ENCODE measurements at places on chromosomes 12 and 14. TPM values are rescaled to one million over a fixed set of nuclear protein-coding genes. Genes with fewer than 3 reads are reported as not detected.

DNA sequence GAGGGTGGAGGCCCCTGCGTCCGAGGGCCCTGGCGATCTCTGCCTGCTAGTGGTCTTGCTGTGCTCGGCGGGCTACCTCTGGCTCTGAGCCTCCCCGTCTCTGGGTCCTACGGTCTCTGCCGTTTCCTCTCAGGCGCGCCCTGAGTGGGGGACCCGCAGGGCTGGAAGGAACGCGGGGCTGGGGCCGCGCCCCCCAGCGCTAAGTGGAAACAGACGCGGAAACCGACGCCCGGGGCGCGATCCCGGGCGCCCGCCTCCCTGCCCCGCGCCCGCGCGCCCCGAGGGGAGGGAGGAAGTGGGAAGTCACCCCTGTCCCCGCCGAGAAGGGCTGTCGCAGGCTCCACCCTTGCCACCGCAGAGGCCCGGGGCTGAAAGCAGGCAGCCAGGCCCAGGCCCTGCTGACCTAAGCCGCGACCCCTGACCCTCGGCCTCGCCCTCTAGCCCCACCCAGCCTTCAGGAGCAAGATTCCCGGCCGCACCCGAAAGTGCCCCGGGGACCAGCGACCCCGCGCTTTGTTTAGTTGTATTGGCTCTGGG is 831 bp downstream of the CRIP1 start:
- DNase-seq = no peak
- H3K27me3 ChIP-seq = peaks cover 62% of the 10 kb centered on the region
- H3K4me1 ChIP-seq = peaks cover 4% of the 10 kb centered on the region
- no peaks in the 10 kb centered on the region for H3K36me3 ChIP-seq
- no peak overlapping the region for H3K27ac ChIP-seq

DNA sequence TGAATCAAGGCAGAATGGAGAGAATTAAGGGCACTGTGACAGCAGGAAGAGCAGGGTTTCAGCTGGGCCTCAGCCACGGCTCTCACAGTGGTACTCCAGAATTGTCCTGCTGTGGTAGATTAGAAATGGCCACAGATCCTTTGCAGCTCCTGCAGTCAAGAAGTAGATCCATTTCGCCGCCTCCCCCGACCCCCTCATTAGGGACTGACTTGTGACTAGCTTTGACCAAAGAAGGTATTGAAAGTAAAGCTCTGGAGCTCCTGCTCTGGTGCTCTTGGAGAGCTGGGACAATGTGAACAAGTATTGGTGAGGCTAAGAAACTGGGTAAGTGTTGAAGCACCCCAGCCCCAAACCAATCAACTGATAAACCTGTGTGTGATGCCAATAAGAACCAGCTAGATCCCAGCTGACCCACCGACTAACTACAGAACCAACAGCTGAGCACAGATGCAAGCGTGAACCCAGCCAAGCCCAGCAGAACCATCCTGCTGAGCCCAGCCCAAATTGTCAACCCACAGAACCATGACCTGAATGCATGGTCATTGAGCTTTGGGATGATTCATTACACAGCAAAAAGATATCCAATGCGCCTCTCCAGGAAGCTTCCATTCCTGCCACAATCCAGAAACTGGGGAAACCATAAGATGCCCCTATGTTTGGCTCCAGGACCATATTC is 50.7 kb downstream of the JAG2 start:
- DNase-seq = no peak
- no peak overlapping the region for H3K27ac ChIP-seq
- H3K4me1 ChIP-seq = no peaks in the 10 kb centered on the region
- H3K27me3 ChIP-seq = peaks cover 12% of the 10 kb centered on the region
- H3K36me3 ChIP-seq = peaks cover 11% of the 10 kb centered on the region

GRCh38 chr12:8628731-8629130 is 16.1 kb upstream of the AICDA start:
- H3K27ac ChIP-seq = no peak overlapping the region
- H3K4me3 ChIP-seq = no peak overlapping the region
- peaks cover 9% of the 10 kb centered on the region for H3K27me3 ChIP-seq
- no peak for DNase-seq
- H3K36me3 ChIP-seq = peaks cover 10% of the 10 kb centered on the region

- H3K27me3 ChIP-seq = no peaks in the 10 kb centered on the region
- H3K36me3 ChIP-seq = no peaks in the 10 kb centered on the region
- no peak overlapping the region for H3K27ac ChIP-seq
- no peak overlapping the region for H3K4me3 ChIP-seq
- peaks cover 6% of the 10 kb centered on the region for H3K4me1 ChIP-seq
- no peak for DNase-seq
These were observed 199.6 kb upstream of the DIO3 start for GRCh38 chr14:101361451-101362433.

GRCh38 chr12:51217968-51218606 is at the start of gene POU6F1:
POU6F1 (minus strand) TSS chr12:51218062; CDS start chr12:51206836, 11,226 bp downstream.
- peaks cover 18% of the 10 kb centered on the region for H3K4me1 ChIP-seq
- peaks cover 3% of the 10 kb centered on the region for H3K36me3 ChIP-seq
- peak within 1 kb of the TSS; percentile 70 for H3K4me3 ChIP-seq
- H3K27me3 ChIP-seq = no peaks in the 10 kb centered on the region

DNA sequence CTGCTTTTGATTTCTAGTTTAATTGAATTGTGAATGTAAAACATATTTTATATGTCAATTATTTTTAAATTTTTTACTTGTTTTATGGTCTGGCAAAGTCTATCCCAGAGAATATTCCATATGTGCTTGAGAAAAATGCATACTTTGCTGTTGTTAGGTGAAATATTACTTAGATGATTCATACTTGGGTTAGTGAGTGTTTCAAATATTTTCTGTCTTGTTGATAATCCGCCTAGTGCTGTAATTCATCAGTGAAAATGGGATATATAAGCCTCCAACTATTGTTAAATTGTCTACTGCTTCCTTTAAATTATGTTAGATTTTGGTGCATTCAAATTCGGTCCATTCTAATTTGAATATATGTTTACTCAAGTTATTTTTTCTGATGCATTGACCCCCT is 395.5 kb downstream of the LRFN5 start:
- no peaks in the 10 kb centered on the region for H3K36me3 ChIP-seq
- no peak overlapping the region for H3K27ac ChIP-seq
- H3K27me3 ChIP-seq = no peaks in the 10 kb centered on the region
- no peak overlapping the region for H3K4me3 ChIP-seq
- DNase-seq = no peak
- H3K4me1 ChIP-seq = no peaks in the 10 kb centered on the region

- peaks cover 3% of the 10 kb centered on the region for H3K27me3 ChIP-seq
- H3K36me3 ChIP-seq = no peaks in the 10 kb centered on the region
- H3K4me3 ChIP-seq = no peak overlapping the region
These were observed 756 bp downstream of the RNASE7 start for GRCh38 chr14:21042918-21043317.

KRT83 gene
- not detected for total RNA-seq

PRR4 gene
- total RNA-seq = 2.7 TPM

- H3K27ac ChIP-seq = peak overlapping the region; percentile 28
- H3K27me3 ChIP-seq = no peaks in the 10 kb centered on the region
- H3K4me3 ChIP-seq = no peak overlapping the region
These were observed 21.1 kb upstream of the CERS5 start for GRCh38 chr12:50188241-50188781.

PLXNC1 gene
- total RNA-seq = 2.0 TPM

USP44 gene
- 120 TPM for total RNA-seq

SIX1 gene
- total RNA-seq = 0.59 TPM

- no peak overlapping the region for H3K4me3 ChIP-seq
- peaks cover 51% of the 10 kb centered on the region for H3K36me3 ChIP-seq
- no peak for DNase-seq
- no peak overlapping the region for H3K27ac ChIP-seq
These were observed 608.5 kb downstream of the TMEM121 start for GRCh38 chr14:106134886-106135285.

NOC4L gene
- 39.6 TPM for total RNA-seq
